Vagina (tissue), 2 donors: ENCODE measurements at places on chromosomes 2 and 18. TPM values are rescaled to one million over a fixed set of nuclear protein-coding genes. Genes with fewer than 3 reads are reported as not detected.

RMDN2 gene
- 5.9 TPM for total RNA-seq

DNER gene
- total RNA-seq = 11.3 TPM

PARD3B gene
- total RNA-seq = 12.3 TPM

MATN3 gene
- 3.9 TPM for total RNA-seq

TMEM200C gene
- under 0.01 TPM for total RNA-seq

FZD7 gene
- 37.1 TPM for total RNA-seq

SEPTIN10 gene
- total RNA-seq = 107 TPM

CCDC178 gene
- 10.8 TPM for total RNA-seq

PAX8 gene
- total RNA-seq = 1.7 TPM

HSBP1L1 gene
- total RNA-seq = 32.2 TPM

CPLX4 gene
- not detected for total RNA-seq

PLGLB1 gene
- 2.2 TPM for total RNA-seq
